Kidney tubule cell (primary cell): ENCODE measurements at places on chromosomes 4 and X.
A peak's percentile ranks its signal among the peaks of the same experiment; 100 is the strongest.

- peak; percentile 78 for DNase-seq
These were observed 1.2 kb downstream of the CTSO start for GRCh38 chr4:155952501-155952901.

- peak; percentile 26 for DNase-seq
These were observed 74.7 kb downstream of the CEP44 start for GRCh38 chr4:174358410-174358809.

GRCh38 chr4:3041192-3042142 lies 32.9 kb downstream of the HTT-AS start:
- peak; percentile 77 for DNase-seq

DNA sequence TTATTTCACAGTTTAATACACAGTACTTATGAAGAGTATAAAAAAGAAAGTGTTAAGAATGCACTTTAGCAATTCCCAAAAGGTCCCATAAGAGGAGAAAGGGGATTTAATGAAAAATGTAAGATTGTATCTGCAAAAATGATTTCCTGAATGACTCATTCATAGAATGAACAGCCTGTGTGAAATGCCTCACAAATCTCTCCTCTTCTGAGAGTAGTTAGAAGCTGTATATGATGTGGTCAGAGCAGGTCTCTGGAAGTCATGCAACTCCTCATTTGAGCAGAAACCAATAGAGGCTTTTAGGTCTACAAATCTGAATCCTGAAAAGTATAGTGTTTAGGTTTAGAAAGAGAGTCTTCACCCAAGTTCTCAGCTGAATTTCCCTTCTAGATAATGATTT lies 381.3 kb upstream of the INTU start:
- DNase-seq, result no peak

DNA sequence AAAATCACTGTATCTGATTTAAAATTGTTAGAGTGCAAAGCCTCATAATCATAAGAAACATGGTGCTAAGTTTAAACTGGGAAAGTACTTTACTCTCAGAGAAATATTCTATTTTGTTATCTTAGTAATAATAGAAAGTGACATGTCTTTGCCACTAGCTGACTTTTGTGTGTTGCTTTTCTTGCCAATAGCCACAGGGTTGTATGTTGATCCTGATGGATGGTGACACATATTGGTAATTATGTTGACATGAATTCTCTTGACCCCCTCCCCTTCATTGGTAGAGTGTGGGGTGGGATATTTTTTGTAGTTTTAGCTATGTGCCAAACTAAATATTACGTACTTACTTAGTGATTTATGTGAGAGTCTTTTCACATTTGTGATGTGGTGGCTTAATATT lies 103.1 kb upstream of the MAP9 start:
- no peak for DNase-seq

GRCh38 chr4:22345055-22345454 lies 170.8 kb downstream of the ADGRA3 start:
- no peak for DNase-seq

- DNase-seq, result peak; percentile 43
These were observed 14.6 kb upstream of the SLC25A4 start for GRCh38 chr4:185128272-185129119.

GRCh38 chrX:103628386-103629317 lies at the start of gene TCEAL1:
Gene TCEAL1, plus strand, starts transcription at chrX:103628975. Its CDS starts 942 bp downstream, at chrX:103629917.
- DNase-seq, result peak; percentile 42

- no peak for DNase-seq
These were observed 20.1 kb upstream of the MSANTD1 start for GRCh38 chr4:3228881-3229280.

DNA sequence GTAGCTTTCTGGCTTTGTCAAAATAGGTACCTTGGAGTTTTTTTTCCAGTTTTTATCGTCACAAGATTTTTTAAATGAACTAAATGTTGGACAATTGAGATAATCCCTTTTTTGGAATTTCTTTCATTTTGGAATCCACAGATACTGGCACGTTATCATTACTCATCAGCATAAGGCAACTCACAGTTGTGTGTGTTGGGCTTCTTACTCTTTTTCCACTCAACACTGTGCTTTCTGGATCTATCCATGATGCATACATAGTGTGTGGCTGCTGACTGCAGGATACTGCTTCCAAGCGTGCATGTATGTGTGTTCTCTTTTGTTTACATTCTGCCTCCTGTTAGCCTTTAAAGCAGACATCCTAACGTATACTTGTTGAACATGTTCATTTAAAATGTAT lies 113.5 kb upstream of the FAM9A start:
- DNase-seq, result no peak

DNA sequence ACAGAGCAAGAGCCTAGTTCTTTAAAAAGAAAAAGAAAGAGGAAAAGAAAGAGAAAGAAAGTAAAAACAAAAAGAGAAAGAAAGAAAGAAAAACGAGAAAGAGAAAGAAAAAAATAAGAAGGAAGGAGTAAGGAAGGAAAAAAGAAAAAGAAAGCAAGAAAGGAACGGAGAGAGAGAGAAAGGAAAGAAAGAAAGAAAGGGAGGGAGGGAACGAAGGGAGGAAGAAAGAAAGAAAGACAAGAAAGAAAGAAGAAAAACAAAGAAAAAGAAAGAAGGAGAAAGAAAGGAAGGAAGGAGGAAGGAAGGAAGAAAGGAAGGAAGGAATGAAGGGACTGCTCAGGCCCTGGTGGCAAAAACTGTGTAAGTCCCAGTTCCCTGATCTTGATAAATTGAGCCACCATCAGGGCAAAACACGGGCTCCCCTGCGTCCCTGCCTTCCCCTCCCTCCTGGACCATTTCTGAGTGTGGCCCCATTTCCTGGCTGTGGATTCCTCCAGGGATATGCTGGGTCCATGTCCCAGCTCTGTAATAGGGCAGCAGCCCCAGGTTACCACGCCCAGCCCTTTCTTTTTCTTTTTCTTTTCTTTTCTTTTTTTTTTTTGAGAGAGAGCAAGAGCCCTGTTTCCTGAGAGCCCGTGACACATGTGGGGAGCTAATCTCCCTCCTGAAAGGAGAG lies 44.8 kb downstream of the SHOX start:
- DNase-seq, result no peak

DNA sequence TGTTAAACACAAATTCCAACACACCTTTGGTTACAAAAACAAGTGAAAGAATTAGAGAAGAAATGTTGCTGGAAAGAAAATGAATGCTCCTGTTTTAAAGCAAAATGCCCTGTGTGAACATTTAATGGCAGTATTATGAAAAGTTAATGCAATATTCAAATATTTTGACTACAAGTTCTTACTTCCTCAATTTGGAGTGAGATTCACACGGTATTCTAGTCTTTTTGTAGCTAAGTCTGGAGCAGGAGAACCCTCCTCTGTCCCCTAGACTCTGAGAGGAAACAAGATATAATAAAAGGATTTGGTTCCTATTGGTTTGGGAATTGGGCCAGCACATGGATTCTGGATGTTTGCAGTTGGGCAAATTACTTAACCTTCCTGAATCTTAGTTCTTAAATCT lies 12.7 kb downstream of the MAD2L1 start:
- DNase-seq, result no peak

DNA sequence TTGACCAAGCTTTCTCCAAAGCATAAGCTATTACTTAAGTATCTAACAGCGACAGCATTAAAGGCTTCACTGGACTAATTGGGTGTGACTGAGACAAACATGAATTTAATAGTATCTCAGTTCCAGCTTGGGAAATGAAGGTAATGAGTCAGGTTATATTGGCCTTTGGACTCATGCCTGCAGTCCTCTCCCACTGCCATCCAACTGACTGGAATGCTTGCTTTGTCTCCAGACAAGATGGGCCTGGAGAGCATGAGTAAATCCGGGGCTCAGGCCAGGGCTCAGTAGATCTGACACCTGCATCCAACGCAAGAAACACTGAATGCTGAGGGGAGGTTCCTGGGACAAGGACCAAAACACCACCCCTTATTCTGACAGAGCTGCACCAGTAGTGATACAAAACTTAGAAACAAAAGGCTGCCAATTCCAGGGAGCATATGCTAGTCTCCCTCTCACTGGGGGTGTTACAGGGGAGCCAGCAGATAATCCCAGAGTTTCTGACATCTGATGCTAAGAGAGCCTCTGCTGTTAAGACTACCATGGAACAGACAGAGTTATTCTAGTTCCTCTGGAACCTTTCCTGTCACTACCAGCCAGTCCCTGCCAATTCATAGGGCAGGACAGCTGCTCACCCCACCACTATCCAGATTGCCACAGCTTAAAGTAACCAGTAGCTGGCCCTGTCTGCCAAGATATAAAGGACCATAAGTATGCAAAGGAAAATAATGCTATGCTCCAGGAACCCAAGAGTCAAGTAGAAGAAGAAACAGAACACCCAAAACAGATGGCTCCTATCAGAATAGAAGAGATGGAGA lies 293.8 kb downstream of the IQCM start:
- peak; percentile 53 for DNase-seq

GRCh38 chr4:184907216-184907615 lies 81.4 kb upstream of the ACSL1 start:
- no peak for DNase-seq

DNA sequence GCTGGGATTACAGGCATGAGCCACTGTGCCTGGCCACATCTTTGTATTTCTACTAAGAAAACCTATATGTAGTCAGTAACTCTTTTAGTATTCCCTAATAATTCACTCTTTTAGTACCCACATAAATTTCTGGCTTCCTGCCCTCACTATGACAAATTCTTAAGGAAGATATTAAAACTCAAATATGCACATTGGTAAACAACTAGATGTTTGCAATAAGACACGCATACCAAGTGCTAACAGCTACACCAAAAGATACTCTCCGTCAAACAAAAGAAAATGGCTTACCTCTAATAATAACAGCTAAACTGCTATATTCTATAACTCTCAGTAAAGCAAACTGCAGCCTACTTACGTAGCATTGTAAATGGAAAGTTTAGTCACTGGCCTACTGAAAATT lies 6.3 kb downstream of the UBA6 start:
- no peak for DNase-seq

GRCh38 chr4:142516686-142517526 lies 329.2 kb downstream of the INPP4B start:
- peak; percentile 62 for DNase-seq
